ENCODE measurements at places on chromosomes 2 and 18.

- peak; percentile 5 for DNase-seq
Measured at GRCh38 chr2:27871802-27872201, 18.4 kb downstream of the RBKS start.

DNA sequence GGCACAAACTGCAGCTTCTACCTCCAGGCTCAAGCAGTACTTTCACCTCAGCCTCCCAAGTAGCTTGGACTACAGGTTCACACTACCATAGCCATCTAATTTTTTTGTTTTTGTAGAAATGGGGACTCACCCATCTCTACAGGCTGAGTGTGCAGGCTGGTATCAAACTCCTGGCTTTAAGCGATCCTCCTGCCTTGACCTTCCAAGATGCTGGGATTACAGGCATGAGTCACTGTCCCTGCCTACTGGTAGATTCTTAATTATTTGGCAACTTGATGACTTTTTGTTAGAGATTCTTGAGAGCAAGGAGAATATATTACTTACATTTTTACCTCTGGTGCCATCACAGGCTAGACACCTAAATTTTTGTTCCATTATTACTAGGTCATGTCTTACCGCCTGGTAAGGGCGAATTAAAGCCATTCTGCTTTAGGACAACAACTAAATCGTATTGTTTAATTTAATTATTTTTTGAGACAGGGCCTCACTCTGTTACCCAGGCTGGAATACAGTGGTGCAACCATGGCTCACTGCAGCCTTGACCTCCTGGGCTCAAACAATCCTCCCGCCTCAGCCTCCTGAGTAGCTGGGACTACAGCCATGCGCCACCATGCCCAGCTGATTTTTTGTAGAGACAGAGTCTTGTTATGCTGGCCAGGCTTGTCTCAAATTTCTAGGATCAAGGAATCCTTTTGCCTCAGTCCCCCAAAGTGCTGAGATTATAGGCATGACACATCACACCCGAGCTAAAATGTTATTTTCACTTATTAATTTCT lies 15.7 kb downstream of the DYNC1I2 start:
- no peak for DNase-seq

- DNase-seq: no peak
Measured at GRCh38 chr2:119947535-119947934, 65.3 kb upstream of the EPB41L5 start.

DNA sequence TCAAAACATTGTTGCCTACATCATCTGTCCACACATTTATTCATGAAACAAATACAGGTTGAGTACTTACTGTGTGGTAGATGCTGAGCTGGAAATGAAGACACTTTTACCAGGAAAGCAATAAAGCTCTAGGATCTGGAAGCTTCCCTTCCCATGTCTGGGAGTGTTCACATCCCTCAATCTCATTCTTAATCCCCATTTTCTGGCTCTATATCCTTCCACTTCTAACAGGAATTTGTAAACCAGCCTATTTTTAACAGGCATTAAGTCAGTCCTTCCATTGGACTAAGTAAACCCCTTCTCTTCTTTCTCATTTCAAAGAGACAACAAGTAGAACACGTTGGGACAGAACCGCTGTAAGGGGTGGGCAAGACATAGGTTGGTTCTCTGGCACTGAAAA lies 589.5 kb downstream of the ARHGAP15 start:
- no peak for DNase-seq

DNA sequence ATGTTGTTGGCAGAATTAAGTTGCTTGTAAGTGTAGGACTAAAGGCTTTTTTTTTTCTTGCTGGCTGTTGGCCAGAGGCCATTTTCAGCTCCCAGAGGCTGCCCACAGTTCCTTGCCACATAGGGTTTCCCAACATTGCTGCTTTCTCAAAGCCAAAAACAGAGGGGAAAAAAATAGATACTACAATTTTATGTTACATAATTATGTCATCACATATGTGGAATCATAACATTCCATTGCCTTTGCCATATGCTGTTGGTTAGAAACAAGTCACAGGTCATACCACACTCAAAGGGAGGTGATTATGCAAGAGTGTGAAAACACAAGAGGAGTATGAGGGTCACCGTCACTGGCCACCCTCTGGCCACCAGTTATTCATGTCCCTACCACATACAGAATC lies 154.5 kb downstream of the RTN4 start:
- no peak for DNase-seq

DNA sequence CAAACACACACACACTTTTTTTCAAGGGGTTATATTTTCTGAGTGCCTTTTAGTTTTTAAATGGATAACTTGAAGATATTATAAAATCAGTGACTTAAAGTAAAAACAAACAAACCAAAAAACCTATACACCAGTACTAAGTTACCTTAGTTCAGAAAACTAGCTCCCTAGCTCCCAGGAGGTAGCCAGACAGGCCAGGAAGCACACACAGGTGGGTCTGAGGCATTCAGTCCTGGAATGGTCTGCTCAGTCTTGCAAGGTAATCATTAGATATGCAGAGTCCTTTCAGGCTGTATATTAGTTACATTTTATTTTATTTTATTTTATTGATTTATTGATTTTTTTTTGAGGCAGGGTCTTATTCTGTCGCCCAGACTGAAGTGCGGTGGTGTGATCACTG lies 10.7 kb upstream of the DYNC2LI1 start:
- no peak for DNase-seq

- no peak for DNase-seq
Measured at GRCh38 chr2:213162516-213163118, 11.2 kb upstream of the IKZF2 start.

DNA sequence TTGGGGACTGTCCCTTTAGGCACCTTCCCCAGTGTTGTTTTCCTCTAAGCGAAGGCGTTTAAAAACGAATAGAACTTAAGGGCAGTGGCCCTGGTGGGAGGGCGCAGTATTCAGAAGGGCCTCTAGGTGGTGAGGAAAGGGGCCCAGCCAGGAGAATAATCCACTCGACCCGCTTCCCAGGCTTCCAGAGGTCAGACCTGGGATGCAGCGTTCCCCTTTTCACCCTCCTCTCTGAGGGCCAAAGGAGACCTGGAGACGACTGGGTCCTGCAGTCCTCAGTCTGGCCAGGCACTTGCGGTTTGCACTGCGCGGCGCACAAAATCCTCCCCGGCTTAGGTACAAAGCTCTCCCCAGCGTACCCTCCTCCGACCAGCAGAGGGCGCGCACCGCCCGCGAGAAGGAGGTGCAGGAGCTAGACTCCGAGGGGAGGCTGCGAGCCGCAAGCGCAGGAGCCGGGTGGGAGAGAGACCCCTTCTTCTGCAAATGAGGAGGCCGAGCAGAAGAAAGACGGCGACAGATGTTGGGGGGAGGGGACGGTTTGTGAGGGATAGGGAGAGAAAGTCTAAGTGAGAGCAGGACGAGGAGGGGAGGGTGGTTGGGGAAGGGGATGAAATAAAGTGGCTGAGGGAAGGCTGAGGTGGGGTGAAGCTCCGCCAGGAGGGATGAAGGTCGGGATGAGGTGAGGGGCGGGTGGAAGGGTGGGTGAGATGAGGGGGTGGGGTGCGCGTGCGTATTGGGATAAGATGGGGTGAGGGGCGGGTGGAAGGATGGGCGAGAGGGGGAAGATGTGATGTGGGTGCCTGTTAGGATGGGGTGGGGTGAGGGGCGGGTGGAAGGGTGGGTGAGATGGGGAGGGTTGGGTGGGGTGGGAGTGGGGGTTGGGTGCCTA lies 4.9 kb downstream of the FEV start:
- peak; percentile 92 for DNase-seq

DNA sequence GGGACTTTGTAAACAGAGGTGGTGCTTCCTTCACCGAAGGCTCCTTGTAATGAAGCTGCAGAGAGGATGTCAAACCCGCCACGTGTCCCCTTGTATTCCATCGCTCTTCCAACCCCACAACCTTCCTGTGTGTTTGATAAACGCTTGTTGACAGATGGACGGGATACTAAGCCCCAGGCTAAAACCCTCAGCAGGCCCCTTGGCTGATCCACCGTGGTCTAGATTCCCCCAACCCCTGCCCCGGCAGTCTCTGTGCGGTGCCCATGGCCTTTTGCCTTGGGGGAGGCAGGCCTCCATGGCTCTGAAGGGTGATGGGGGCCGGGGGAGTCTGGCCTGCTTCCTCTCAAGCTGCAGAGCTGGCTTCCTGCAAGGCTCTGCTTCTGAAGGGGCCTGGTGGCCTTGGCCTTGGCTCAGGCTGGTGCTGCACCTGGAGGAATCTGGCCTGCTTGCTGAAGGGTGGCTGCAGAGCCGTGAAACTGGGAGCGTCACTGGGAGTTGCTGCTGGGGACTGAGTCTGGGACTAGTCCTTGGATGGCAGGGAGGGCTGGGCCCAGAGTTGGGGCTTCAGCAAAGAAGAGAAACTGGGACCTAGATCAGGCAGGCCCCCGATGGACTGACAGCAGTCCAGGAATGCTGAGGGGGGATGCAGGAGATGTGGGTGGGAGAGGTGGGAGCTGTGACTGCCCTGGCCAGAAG lies 9.6 kb upstream of the NTSR2 start:
- no peak for DNase-seq

- no peak for DNase-seq
Measured at GRCh38 chr2:201467666-201468065, 16.1 kb downstream of the STRADB start.

DNA sequence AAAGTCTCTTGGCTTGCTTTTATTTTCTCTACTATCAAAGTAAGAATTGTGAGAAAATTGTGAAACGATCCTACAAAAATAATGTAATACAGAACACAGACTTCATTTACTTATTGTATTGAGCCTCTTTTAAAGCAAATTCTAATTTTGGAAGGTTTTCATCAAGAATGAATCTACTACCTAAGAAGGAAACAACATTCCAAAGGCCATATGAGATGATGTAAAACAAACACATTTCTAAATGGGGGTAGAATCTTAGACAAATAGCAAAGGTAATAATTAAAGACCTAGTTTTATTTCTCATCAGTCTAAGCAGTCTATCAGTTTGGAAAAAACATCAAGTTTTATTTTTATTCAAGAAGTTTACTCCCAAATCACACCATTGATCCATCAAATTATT lies 20.6 kb downstream of the FN1 start:
- no peak for DNase-seq

DNA sequence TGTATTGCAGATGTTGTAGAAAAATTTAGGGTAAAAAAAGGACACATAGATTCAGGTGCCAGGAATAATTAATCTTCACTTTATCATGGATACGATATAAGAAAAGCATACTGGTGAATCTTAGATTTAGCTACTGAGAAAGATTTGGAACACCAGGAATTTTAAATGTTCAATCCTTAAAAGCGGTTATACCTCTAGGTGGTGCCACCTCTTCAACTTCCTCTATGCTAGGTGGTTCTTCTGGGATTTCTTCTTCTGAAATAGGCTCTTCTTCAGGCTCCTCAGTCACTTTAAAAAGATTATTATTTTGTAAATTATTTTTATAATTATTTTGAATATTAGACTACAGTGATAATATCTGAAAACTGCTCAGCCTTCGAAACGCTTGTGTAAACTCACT lies 133.1 kb downstream of the TTN start:
- peak; percentile 28 for DNase-seq

GRCh38 chr2:48714245-48714644 lies 41.3 kb downstream of the LHCGR start:
- no peak for DNase-seq

DNA sequence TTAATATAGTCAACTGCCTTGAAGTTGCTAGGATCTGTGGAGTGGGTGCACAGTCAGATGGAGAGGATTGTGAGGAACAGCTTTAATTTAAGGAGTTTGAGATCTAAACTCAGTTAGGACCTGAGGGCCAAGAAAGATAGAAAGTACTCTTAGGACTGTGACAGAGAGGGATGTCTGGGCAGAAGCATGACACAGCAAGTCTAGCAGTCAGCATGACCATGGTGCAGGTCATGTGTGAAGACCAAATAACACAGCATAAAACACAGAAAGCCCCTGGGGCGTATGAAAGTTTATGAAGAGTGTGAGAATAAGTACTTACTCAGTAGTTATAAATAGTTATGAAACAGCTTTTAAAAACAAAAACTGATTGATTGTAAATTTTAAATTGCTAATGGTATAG lies 107.2 kb downstream of the GALNT1 start:
- peak; percentile 8 for DNase-seq

- DNase-seq: peak; percentile 66
Measured at GRCh38 chr2:222903234-222904220, 42.7 kb downstream of the ACSL3 start.

GRCh38 chr18:14930076-14930475 lies 182.1 kb downstream of the ANKRD30B start:
- no peak for DNase-seq

GRCh38 chr18:650428-650858 lies 7.0 kb upstream of the TYMS start:
- no peak for DNase-seq

DNA sequence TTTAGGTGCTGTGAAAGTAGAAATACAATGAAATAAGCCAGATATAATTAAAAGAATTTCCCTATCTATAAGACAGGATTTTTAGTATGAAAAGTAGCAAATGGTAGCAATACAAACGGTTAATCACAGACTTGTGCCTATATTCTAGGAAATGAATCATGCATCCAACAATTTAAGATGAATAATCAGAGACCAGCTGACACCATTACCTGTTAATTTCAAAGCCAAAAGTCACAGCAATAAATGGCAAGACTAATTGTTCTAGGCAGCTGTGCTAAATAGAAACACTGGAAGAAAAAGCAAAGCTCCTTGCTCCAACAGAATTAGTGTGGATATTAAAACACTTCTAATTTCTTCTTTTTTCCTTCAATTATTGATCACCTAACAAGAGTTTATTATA lies 35.1 kb upstream of the MPP4 start:
- DNase-seq: no peak

DNA sequence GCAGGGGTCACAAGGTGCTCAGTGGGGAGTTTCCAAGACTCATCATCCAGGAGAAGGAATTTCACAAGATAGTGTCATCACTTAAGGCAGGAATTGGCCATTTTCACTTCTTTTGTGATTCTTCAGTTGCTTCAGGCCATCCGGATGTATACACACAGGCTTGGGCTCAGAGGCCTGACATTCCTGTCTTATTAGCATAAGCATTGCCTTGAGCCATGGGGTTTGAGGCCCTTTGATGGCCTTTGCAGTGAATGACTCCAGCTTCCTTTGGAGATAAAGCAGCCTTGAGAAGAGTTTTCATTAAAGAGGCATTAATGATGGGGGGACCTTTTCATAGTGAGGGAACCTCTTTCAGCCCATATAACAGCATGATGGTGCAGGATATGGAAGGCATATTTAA lies 366.0 kb upstream of the CNTNAP5 start:
- peak; percentile 71 for DNase-seq

DNA sequence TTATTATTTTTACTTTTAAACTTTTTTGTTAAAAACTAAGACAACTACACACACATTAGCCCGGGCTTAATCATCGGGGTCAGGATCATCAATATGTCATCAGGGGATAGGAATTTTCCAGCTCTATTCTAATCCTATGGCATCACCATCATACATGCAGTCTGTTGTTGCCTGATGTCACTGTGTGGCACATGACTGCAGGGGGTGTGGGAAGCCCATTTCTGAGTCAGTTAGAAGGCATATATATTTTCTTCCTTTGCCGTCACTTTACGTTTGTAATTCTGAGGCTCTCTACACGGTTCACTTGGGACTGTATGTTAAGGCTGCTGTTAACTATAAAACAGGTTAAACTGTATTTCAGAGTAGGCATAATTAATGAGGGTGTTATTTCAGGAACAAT lies 144.4 kb upstream of the ITGA6 start:
- peak; percentile 29 for DNase-seq

- no peak for DNase-seq
Measured at GRCh38 chr2:69608109-69608508, 35.4 kb downstream of the AAK1 start.

All from mesendoderm (in vitro differentiated cells).